Cardiac septum (tissue), 1 donor: ENCODE measurements at places on chromosomes 13 and 19.

- DNase-seq: no peak
These were observed 8.1 kb upstream of the SERPINE3 start for GRCh38 chr13:51331354-51331861.

- no peak for DNase-seq
These were observed 117.9 kb downstream of the CRYL1 start for GRCh38 chr13:20407759-20408158.

DNA sequence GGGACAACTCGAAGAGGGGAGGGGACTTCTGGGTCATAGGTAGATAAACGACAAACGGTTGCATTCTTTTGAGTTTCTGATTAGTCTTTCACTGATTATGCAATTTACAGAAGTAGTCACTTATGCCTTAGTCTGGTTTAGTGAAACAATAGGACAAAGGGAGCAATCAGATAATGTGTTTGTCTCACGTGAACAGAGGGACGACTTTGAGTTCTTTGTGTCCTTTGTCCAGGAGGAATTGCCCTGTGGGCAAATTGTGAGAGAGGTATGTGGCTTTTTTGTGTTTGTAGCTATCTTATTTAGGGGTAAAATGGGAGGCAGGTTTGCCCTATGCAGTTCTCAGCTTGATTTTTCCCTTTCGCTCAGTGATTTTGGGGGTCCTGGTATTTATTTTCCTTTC lies 362.9 kb upstream of the PCDH20 start:
- DNase-seq: no peak

- DNase-seq: no peak
These were observed 12.0 kb upstream of the DZIP1 start for GRCh38 chr13:95656386-95657015.

DNA sequence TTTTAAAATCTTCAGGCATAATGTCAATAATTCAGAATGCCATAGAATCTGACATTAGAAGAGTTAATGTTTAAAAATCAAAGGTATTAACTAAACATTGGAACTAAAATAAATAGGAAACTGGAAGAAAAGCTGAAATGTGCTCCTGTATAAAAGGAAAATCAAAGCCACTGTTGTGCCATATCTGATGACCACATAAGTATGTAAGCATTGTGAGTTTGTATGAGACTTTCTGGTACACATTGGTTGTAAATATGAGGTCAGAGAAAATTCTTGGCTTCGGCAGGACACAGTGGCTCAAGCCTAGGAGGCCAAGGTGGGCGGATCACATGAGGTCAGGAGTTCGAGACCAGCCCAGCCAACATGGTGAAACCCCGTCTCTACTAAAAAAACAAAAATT lies 48.3 kb upstream of the INTS6 start:
- no peak for DNase-seq

- no peak for DNase-seq
These were observed 432.1 kb downstream of the TBC1D4 start for GRCh38 chr13:75049735-75050335.

DNA sequence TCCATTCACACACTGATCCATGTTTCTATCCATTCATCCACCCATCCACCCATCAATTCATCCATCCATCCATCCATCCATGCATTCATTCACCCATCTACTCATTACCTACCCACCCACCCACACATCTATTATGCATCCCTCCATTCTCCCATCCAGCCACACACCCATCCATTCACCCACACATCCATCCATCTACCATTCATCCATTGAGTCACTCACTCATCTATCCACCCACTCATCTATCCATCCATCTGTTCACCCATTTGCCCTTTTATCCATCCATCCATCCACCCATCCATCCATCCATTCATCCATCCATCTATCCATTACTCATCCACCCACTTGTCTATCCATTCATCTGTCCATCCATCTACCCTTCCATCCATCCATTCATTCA lies 30.1 kb downstream of the CELF5 start:
- no peak for DNase-seq

DNA sequence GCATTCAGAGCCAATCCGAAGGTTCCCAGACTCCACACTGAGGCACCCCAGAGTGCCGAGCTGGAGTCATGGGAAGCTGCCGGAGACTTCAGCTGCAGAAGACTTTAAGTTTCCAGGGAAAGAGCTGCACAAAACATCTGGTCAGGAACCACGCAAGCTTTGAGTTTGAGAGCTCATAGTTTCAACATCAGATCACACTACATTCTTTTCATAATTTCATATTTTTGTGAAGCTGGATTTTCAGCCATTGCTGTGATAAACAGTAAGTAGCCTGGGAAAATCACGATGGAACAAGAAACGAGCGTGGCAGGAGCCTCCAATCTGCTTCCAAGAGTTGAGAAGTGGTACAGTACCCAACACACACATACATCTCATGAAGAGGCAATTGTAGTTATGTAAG lies 25.5 kb upstream of the ATP12A start:
- no peak for DNase-seq

DNA sequence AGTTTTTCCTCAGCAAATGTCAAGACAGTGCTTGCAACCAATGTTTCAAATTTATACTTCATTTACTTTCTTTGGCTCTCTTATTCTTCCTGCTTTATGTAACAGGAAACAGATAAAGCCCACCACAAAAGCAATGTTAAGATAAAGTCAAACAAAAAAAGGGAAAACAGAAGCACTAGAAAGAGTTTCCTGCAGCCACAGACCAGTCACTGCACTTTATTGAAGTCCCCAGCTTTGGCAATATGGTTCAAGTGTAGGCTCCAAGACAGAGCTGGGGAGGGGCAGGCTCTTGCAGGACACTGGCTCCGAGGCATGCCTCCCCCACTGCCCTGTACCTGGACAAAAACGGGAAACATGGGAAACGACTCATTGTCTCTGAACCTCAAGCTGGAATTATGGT lies 15.3 kb upstream of the CDC16 start:
- DNase-seq: no peak

- no peak for DNase-seq
These were observed 198.2 kb downstream of the MYO16 start for GRCh38 chr13:108827646-108828045.

GRCh38 chr19:38009650-38010242 lies 102.7 kb downstream of the SIPA1L3 start:
- DNase-seq: no peak

DNA sequence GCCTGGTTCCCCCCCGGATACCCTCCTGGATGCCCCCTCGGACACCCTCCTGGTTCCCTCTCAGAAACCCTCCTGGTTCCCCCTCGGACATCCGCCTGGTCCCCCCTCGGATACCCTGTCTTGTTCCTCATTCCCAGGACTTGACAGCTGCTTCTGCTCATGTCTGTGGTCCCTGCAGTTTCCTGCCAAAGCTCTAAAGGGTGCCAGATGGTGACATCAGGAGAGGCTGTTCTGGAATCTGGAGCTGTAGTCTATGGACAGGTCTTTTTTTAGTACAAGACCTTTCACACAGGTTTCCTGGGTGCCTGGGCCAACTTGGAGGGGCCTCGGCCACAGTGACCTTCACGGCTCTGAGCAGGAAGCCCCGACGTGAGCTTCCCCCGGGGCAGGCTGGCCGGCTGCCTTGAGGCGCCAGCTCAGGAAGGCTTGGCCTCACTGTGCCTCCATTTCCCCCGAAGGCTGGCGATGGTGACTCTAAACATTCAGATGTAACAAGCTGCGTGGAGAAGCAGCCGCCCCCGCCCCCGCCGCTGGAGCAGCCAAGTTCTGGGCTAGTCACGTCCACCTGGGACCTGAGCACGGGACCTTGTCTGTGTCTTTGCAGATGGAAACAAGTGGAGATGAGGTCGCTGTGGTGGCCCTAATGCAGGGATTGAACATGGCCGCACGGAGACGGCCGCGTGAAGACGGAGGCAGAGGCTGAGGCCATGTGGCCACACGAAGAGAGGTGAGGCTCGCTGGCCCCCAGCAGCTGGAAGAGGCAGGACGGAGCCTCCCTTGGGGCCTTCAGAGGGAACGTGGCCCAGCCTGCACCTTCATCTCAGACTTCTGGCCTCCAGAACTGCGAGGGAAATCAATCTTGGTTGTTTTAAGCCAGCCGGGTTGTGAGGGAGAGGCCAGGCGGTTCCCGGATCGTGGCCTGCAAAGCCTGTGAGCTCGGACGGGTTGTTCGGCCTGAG lies 12.7 kb downstream of the SGTA start:
- peak; percentile 81 for DNase-seq

DNA sequence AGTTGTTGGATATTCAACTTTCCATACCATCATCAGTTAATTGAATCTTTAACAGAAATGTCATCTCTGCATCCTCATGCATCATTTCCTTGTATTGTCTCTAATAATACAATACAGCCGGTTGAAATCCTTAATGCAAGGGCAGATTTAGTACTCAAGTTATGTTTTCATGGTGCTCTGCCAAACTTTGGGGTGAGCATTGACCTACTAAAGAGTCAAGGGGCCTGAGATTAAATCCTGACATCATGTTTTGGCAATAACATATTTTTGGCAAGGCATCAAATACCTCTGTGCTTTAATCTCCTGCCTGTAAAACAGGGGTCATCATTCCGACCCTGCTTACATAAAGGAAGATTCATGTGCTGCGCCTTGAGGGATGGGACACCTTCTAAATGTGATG lies 42.7 kb upstream of the ABCC4 start:
- DNase-seq: no peak

DNA sequence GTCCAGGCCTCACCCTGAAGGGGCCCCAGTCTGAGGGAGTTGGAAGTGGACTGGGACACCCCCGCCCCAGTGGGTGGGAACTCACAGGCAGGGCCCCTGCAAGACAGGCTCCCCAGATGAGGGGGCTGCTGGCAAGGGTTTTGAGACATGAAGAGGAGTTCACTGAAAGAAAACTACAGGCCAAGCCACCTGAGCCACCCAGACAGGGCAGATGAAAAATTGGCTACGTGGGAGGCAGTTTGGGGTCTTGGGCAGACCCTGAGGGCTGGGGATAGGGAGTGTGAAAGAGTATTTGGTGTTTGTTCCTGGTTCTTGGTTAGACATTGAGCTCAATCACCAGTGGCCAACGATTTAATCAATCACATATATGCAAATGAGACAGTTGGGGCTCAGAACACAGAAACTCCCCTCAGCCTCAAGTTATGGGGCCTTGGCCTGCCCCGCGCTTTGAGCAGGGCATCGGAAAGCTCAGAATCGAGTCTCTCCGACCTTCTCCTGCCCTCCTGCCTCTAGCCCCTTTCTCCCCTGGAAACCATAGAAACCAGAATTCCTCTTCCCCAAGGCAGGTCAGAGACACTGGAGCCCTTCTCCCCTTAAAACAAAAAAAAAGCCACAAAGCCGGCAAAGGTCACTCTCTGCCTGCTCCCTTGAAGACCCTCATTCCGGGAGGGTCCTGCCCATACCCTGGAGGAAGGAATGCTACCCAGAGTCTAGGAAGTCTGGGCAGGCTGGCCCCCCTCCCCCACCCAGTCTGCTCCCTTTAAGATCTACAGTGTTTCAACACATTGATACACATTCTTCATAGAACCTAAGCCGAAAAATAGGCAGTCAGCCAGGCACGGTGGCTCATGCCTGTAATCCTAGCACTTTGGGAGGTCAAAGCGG lies 1.3 kb upstream of the ISYNA1 start:
- no peak for DNase-seq

GRCh38 chr13:88189728-88190127 lies 518.6 kb downstream of the SLITRK5 start:
- DNase-seq: no peak

GRCh38 chr13:35765366-35765765 lies 288.9 kb upstream of the MAB21L1 start:
- DNase-seq: no peak

DNA sequence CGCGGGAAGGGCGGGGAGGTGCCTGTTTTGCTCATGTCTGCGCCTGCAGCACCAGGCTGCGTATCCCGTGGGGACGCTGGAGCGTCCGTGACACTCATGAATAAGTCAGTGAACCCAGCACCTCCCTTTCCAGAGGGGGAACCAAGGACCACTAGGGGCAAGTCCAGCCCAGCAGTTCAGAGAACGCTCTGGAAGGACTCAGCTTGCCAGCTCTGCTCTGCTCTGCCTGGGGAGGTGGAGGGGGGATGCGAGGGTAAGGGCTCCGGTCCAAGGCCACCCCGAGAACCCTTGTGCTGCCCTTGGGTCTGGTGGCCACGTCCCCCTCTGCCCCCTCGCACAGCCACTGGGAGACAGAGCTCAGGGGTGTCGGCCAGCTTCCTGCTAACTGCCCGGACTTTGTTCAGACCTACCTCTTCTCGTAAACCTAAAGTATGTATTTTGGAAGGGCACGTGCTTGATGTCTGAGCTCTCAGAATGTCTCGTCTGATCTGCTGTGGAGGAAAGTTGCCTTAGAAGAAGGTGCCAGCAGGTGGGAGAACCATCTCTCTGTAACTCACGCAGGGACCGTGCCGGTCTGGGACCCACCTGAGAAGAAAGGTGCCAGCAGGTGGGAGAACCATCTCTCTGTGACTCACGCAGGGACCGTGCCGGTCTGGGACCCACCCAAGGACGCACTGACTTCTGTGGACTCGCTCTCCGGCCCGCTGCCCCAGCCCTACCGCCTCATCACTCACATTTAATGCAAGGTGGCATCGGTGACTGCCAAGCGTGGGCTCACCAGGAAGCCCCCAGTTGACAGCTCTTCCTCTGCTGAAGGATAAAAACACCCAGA lies 34.1 kb downstream of the TMEM255B start:
- peak; percentile 67 for DNase-seq

DNA sequence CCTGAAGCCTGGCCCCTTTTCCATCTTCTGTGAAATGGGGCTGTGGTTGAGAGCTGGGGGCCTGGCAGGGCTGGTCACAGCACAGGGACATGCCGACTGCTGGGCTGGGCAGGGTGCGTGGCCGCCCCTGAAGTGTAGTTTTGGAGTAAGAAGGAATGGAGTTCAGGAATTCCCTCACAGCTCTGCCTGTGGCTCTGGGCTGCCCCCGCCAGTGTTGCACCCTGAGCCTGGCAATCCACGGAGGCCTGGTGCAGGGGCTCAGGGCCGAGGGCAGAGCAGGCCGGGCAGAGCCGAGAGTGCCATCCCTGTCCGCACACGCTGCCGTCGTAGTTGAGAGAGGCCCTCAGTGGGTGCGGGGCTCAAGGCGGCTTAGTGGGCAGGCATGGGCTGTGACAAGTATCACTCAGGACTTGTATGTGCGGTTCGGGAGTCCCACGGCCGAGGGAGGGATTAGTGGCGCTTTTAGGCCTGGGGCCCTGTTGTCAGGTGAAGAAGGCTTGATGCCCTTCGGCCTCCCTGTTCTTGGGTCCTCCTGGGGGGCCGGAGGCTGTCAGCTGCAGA lies 9.7 kb downstream of the SPPL2B start:
- DNase-seq: no peak

- DNase-seq: peak; percentile 95
These were observed at the start of gene PIP5K1C for GRCh38 chr19:3700242-3701032. PIP5K1C (minus strand) TSS chr19:3700468; CDS start chr19:3700390, 78 bp downstream.

DNA sequence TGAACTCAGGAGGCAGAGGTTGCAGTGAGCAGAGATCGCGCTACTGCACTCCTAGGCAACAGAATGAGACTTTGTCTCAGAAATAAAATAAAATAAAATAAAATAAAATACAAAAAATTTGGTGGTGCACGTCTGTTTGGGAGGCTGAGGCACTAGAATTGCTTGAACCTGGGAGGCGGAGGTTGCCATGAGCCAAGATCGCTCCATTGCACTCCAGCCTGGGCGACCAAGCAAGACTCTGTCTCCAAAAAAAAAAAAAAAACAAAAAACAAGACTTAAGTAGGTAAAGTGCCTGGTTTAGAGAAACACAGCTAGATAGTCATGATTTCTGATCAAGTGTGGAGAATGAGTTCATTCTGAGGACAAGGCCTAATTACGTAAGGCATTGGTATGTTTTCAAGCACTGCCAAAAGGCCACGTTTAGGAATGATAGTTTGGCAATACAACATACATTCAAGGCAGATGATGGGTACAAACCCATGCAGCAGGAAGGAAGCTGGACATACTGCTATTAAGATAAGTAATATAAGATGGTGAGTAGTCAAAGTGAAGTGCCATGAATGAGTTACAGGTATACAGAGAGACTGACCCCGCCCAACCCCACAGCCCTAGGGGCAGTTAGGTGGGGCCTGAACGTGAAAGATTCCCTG lies 4.8 kb upstream of the UCHL3 start:
- DNase-seq: no peak

GRCh38 chr13:76820759-76821158 lies 65.4 kb downstream of the KCTD12 start:
- no peak for DNase-seq
